Renal cortical epithelial cell (primary cell): ENCODE measurements at places on chromosomes 4 and X. TPM values are rescaled to one million over a fixed set of nuclear protein-coding genes. Genes with fewer than 3 reads are reported as not detected.
A peak's percentile ranks its signal among the peaks of the same experiment; 100 is the strongest.

DNA sequence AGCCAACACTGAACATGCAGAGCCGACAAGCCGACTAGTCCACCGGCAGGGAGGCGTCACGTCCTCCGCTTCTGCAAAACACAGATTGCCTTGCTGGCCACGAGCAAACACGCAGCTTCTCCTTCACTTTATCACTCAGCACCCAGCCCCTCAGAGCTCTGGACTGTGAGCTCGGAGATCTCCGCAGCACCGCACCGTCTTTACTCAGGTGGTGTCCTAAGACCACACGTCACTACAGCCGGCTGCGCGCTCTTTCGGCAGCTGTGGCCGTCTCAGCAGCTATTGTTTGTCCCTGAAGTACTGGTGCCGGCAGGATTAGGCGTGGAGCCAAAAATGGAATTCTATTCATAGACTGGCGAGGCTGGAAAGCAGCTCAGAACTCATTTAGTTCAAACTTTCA is 72.0 kb downstream of the FAT1 start:
- DNase-seq = no peak

DNA sequence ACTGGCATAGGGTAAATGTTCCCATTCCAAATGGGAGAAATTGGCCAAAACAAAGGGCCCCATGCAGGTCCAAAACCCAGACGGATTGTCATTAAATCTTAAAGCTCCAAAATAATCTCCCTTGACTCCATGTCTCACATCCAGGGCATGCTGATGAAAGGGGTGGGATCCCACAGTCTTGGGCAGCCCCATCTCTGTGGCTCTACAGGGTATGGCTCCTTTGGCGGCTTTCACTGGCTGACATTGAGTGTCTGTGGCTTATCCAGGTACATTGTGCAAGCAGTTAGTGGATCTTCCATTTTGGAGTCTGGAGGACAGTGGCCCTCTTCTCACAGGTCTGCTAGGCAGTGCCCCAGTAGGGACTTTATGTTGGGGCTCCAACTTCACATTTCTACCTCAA is 772.9 kb upstream of the INTU start:
- no peak for DNase-seq

DNA sequence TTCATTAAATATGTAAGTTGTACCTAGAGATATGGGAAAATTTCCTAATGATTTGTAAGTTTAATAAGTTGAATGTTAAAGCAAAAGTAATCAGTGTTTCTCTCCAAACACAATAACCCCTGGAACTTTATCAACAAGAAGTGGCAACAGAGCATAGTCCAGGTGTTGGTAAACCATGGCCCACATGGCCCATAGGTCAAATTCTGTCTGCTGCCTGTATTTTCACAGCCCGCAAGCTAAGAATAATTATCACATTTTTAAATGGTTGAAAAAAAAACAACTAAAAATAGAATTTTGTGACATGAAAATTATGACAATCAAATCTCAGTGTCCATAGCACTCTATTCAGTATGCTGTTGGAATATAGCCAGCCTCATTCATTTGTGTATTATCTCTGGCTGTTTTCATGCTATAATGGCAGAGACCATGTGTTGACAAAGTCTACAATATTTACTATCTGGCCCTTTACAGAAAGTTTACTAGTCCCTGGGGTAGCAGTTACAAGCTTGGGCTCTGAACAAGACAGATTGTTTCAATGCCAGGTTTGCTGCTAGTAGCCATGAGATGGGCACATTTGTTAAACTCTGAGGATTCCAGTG is 395.8 kb downstream of the GASK1B start:
- DNase-seq = no peak

DNA sequence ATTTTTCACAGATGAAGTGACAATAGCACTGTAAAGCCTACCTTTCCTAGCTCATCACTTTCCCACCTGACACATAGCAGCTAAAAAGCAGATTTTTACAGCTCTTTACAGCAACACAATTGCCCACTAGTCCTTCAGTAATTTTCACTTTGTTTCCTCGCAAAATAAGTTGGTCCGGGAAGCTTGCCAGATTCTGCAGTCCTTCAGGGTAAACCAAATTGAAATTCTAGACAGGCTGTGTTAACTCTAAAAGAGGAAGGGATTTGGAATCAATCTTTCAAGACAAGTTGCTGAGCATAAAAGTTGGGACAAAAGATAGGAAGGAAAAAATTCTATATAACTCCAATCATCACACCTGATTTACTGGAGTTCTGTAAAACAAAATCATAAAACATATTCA is 8.7 kb downstream of the C1QTNF7 start:
- DNase-seq = peak; percentile 61

DNA sequence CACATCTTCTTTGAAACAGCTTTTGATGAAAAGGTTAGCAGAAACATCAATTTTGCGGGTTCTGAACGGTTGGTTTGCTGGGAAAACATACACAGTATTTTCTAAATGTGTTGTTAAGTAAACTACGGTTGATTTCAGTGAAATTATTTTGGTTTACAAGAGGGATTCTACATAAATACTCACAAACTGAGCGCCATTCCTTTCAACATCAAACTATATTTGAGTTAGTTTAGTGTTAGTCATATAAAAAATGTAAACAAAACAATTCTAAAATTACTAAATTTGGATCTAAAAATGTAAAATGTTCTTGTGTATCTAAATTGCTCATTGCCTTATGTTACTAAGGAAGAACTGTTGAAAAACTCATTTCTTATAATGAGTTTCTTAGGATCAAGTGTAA is 425.6 kb downstream of the PCDH18 start:
- no peak for DNase-seq

DNA sequence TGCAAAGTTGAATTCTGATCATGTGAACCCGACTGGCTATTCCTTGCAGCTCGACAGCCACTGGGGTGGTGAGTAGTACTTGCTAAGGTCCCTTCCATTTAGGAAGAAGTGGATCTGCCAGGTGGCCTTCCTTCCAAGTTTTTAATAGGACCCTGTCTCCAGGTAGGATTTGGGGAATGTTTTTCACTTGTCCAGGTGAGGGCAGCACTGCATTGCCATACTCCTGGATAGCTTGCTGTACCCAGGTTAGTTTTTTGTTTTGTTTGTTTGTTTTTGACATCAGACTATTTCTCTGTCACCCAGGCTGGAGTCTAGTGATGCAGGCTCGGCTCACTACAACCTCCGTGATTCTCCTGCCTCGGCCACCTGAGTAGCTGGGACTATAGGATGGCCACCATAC is 29.8 kb downstream of the SAGE1 start:
- DNase-seq = no peak

- no peak for DNase-seq
Measured at GRCh38 chr4:139783741-139784484, 118.3 kb downstream of the MGST2 start.

GRCh38 chrX:10190367-10190766 is 33.6 kb downstream of the CLCN4 start:
- DNase-seq = peak; percentile 73

GRCh38 chrX:57156397-57157049 is 19.3 kb upstream of the SPIN2A start:
- DNase-seq = peak; percentile 39

- no peak for DNase-seq
Measured at GRCh38 chrX:10010686-10011085, 43.5 kb downstream of the CLDN34 start.

- peak; percentile 10 for DNase-seq
Measured at GRCh38 chr4:176123710-176124407, 58.2 kb downstream of the WDR17 start.

GRCh38 chr4:171676555-171677215 is 136.5 kb upstream of the GALNTL6 start:
- no peak for DNase-seq

DNA sequence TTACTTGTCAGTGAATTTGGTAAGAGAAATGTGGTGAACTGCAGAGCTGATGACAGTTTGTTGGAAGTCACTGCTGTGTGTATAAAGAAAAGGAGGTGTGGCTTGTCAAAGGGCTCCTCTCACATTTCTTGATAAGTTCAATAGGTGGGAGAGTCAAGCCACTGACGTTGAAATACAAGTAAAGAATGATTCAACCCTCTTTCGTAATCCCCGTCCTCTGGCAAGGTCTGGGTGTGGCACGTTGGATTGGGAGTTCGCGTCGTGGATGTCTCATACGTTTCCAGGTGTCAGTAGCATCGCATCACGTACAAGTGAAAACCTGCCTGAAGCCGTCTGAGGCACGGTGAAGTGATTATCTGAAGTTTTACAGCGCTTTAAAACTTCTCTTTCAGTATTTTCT is 76.4 kb downstream of the EGF start:
- DNase-seq = no peak

- no peak for DNase-seq
Measured at GRCh38 chrX:590693-591404, 39.7 kb upstream of the SHOX start.

Gene GABRA4
- total RNA-seq = not detected in 2 replicates

Gene CRLF2
- not detected in 2 replicates for total RNA-seq

Gene H2AZ1
- 74.3 and 253 TPM in 2 replicates for total RNA-seq

Gene SSX2B
- total RNA-seq = not detected in 2 replicates

Gene MTMR8
- 1.1 and 1.4 TPM in 2 replicates for total RNA-seq
